Body of pancreas (tissue), 4 donors: ENCODE measurements at places on chromosomes 16 and 17.

DNA sequence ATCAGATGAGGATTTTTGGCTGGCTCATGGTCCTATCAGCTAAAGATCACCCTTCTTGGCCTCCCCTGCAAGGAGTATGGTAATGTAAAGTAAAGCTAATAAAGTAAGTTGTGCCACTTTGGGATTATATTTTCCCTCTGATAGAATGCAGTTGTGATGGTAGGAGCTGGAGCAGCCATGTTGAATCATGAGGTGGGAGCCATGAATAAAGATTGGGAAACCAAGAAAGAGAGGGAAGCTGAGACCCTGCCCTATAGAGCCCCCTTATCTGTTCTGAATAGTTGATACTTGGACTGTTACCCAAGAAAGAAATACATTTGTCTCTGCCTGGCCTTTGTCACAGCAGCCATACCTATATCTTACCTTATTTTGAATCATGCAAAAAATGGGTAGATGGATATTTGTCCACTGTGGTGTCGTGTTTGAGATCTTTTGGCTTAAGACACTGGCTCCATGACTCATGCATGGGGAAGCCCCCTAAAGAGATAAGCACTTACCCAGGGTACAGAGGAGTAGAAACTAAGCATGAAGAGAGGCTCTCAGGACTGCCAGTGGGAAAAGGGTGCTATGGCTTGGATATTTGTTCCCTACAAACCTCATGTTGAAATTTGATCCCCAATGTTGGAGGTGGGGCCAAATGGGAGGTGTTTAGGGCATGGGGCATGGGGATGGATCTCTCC lies 17.7 kb upstream of the TVP23A start:
- H3K27ac ChIP-seq, result no peak overlapping the region
- peaks cover 21% of the 10 kb centered on the region for H3K4me1 ChIP-seq
- DNase-seq, result no peak
- no peaks in the 10 kb centered on the region for H3K27me3 ChIP-seq
- no peak overlapping the region for H3K4me3 ChIP-seq

DNA sequence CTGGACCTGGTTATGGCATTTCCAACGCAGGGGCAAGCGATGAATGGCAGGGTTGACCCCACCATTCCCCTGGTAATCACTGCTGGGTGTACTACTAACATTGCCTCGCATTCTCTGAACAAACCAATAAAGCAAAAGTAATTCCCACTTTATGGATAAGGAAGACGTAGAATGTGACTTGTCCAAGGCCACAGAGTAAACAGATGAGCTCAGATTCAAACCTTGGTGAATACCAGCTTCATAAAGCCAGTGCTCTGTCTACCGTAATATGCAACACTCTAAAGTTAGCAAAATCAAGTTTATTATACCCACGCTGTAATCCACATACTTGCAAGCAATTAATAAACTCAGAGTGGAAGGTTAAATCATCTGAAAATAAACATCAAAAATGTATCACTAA lies 59.6 kb downstream of the ANKFY1 start:
- no peaks in the 10 kb centered on the region for H3K4me1 ChIP-seq
- DNase-seq, result no peak
- no peak overlapping the region for H3K4me3 ChIP-seq
- no peaks in the 10 kb centered on the region for H3K36me3 ChIP-seq
- no peak overlapping the region for H3K27ac ChIP-seq
- no peaks in the 10 kb centered on the region for H3K27me3 ChIP-seq

DNA sequence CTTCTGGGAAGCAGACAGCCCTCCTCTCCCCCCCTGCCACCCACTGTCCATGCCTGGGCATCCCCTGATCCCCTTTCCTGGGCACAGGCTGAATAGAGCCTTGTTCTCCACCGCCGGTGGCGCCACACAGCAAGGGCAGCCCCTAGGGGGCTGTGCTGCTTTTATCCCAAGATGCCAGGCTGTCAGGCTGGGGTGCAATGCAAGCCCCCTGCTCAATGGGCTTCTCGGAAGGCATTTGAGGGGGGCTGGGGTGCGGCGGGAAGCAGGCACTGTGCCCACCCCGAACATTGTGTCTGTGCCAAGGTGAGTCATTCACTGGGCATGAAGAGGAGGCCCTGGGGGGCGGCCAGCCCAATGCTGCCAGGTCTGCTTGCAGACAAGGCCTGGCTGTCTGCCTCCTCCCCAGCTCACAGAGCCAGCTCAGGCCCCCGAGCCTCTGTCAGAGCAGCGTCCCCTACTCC lies 1.5 kb upstream of the GFAP start:
- H3K27me3 ChIP-seq, result no peaks in the 10 kb centered on the region
- H3K4me3 ChIP-seq, result no peak overlapping the region
- peaks cover 24% of the 10 kb centered on the region for H3K4me1 ChIP-seq
- DNase-seq, result peak; percentile 66
- H3K27ac ChIP-seq, result peak overlapping the region; percentile 80

- H3K36me3 ChIP-seq, result no peaks in the 10 kb centered on the region
- DNase-seq, result no peak
- no peaks in the 10 kb centered on the region for H3K27me3 ChIP-seq
- no peak overlapping the region for H3K4me3 ChIP-seq
These were observed 70.3 kb downstream of the CREBBP start for GRCh38 chr16:3810198-3810664.

- H3K36me3 ChIP-seq, result no peaks in the 10 kb centered on the region
- no peak overlapping the region for H3K4me3 ChIP-seq
- no peak for DNase-seq
- H3K27ac ChIP-seq, result no peak overlapping the region
These were observed 21.0 kb upstream of the TNS4 start for GRCh38 chr17:40522250-40522960.

DNA sequence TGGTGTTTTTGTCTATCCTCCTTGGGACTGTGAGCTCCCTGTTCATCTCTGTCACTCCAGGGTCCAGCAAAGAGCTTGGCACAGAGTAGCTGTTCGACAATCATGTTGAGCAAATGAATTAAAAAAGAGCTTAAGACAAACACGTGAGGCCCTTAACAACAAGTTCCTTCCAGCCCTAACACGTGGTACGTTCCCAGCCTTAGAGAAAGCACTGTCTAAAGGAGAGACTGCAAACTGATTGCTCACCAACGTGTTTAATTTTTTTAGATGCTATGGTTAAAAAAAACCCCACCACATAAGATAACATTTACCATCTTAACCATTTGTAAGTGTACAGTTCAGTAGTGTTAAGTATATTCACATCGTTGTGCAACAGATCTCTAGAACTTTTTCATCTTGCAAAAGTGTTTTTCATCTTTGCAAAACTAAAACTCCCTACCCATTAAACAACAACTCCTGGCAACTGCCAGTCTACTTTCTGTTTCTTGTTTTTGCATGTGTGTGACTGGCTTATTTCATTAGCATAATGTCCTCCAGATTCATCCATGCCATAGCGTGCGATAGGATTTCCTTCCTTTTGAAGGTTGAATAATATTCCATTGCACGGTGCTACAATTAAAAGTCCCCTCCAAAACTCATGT lies 28.2 kb downstream of the LAT start:
- no peak overlapping the region for H3K4me3 ChIP-seq
- no peak for DNase-seq
- H3K27ac ChIP-seq, result no peak overlapping the region
- H3K4me1 ChIP-seq, result no peaks in the 10 kb centered on the region

DNA sequence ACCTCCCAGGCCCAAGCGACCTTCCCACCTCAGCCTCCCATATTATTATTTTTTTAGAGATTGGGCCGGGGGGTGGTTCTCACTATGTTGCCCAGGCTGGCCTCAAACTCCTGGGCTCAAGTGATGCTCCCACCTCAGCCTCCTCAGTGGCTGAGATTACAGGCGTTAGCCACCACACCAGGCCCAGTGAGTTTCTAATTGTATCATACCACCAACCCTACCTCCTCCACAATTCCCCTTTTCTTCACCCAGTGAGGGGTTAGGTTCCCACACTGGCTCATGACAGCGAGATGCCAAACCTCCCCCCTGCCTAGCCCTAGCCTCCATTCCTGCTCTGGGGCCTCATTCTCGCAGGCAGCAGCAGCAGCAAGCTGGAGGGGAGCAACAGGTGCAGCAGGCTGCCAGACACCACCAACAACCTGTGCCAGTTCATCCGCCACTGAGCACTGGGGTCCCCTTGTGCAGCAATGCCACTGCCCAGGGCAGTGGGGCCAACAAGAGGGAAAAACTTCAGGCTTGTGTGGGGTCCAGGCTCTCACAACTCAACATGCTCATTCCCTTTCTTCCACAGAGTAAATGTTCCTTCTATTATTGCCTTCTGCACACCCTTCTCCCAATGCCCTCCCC lies 9.1 kb downstream of the ATP6V0D1 start:
- H3K27me3 ChIP-seq, result no peaks in the 10 kb centered on the region
- H3K27ac ChIP-seq, result peak overlapping the region; percentile 1
- no peaks in the 10 kb centered on the region for H3K36me3 ChIP-seq
- no peak overlapping the region for H3K4me3 ChIP-seq
- DNase-seq, result no peak
- H3K4me1 ChIP-seq, result peaks cover 64% of the 10 kb centered on the region

GRCh38 chr16:88415713-88416323 lies 33.1 kb downstream of the ZNF469 start:
- no peaks in the 10 kb centered on the region for H3K27me3 ChIP-seq
- no peaks in the 10 kb centered on the region for H3K36me3 ChIP-seq
- no peak overlapping the region for H3K27ac ChIP-seq
- H3K4me1 ChIP-seq, result no peaks in the 10 kb centered on the region

DNA sequence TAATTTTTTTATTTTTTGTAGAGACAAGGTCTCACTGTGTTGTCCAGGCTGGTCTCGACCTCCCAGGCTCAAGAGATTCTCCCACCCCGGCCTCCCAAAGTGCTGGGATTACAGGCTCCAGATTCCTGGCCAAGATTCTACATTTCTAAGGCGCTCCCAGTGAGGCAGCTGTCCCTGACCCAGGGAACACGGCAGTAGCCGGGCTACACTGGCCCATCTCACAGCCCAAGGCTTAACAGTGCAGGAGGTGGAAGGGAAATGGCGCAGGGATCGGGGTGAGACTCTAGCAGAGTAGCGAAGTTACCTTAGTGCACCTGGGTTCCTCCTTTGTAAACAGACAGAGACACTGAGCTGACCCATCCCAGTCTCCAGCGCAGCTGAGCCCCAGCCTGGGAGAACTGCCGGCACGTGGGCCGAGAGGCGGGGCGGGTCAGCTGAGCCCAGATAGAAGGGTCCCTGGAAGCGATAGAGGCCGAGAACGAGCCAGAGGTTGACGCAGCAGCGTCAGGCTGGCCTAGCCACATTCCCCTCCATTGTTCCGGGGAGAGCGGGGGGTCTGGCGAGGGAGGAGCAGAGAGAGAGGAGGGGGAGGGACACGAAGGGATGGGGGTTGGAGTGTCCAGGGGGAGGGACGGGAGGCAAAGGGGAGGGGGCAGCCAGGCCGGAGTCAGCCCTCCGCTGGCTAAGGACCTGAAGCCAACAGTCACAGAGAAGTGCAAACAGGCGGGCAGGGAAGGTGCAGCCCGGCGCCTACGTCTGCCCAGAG lies 2.5 kb downstream of the CARHSP1 start:
- no peaks in the 10 kb centered on the region for H3K36me3 ChIP-seq
- H3K4me1 ChIP-seq, result peaks cover 81% of the 10 kb centered on the region
- H3K4me3 ChIP-seq, result peak overlapping the region; percentile 12
- peak overlapping the region; percentile 94 for H3K27ac ChIP-seq
- H3K27me3 ChIP-seq, result no peaks in the 10 kb centered on the region

DNA sequence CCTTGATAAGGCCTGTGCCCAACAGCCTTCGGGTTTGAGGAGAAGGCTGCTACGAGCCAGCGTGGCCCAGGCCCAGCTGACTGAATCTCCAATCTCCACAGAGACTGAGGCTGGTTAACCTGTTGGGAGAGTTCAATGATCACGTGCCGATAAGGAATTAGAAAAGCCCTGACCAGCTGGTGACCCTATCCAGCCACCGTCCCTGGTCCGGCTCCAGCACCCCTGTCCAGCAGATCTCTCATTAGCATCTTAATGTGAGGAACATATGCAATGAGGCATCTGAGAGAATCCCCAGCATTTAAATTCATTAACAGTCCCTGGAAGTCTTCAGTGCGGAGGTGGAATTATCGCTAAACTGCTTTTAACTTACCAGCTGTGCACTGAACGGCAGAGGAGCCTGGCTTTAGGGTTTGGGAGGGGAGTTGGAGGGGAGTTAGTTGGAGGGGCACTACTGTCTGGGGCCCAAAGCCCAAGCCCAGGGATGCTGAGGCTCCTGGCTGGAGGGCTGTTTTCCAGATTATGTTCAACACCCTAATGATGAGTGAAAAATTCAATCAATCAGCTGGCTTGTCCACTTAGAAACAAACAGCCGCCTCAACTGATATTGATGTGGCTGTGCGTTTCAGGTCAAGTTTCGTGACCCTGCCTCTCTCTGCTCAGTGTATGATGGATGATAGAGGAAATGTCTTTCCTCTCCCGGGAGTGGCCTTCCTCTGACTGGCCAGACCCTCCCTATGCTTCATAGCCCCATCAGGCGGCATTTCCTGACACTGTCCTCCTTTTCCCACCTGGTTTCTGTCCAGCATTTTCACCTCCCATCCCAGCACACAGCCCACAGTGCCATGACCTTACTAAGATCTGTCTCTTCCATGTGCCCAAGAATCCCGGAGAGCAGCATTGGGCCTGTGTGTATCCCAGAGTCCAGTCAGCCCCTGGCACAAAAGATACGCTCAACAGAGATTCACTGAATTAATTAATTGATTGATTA lies 184.5 kb downstream of the CCT6B start:
- no peaks in the 10 kb centered on the region for H3K27me3 ChIP-seq
- H3K27ac ChIP-seq, result no peak overlapping the region
- H3K36me3 ChIP-seq, result no peaks in the 10 kb centered on the region
- DNase-seq, result no peak
- H3K4me3 ChIP-seq, result no peak overlapping the region
- H3K4me1 ChIP-seq, result no peaks in the 10 kb centered on the region

DNA sequence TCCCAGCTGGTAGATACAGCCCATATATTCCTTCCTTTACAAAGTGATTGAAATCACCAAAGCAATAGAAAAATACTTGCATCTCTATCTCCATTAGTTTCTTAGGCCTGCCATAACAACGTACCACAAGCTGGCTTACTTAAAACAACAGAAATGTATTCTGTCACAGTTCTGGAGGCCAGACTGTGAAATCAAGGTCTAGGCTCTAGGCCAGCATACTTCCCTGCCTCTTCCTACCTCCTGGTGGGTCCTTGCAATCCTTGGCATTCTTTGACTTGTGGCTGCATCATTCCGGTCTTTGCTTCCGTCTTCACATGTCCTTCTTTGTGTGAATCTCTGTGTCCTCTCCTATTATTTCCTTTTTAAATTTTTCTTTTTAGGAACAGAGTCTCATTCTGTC lies 62.5 kb downstream of the ERCC4 start:
- no peaks in the 10 kb centered on the region for H3K27me3 ChIP-seq
- DNase-seq, result no peak
- H3K27ac ChIP-seq, result no peak overlapping the region
- H3K36me3 ChIP-seq, result no peaks in the 10 kb centered on the region
- no peaks in the 10 kb centered on the region for H3K4me1 ChIP-seq

GRCh38 chr16:84360170-84360569 lies 8.2 kb upstream of the ATP2C2 start:
- no peaks in the 10 kb centered on the region for H3K27me3 ChIP-seq
- no peaks in the 10 kb centered on the region for H3K36me3 ChIP-seq
- no peak for DNase-seq
- H3K4me3 ChIP-seq, result no peak overlapping the region

- peaks cover 5% of the 10 kb centered on the region for H3K36me3 ChIP-seq
- DNase-seq, result no peak
- peaks cover 25% of the 10 kb centered on the region for H3K4me1 ChIP-seq
- H3K27me3 ChIP-seq, result peaks cover 4% of the 10 kb centered on the region
These were observed 122.4 kb upstream of the SMURF2 start for GRCh38 chr17:64784353-64785010.
